ENCODE measurements at places on chromosomes 3 and 15.
A peak's percentile ranks its signal among the peaks of the same experiment; 100 is the strongest.

DNA sequence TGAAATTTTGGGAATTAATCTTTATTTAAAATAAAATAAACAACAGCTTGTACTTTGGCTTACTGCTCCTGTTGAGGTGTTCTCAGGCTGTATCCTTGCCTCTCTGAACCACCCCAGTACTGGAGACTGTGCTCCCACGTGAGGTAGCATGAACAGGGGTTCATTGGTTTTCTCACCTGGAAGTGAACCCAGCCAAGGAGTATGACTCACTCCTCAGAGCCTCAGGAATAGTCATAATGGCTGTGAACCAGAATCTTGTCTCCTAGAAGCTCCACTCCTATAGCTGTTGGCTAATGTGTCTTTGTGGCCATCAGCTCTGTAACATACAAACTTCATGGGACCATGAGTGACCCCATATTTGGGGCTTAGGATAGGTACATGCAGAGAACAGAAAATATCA is 122.5 kb upstream of the ST8SIA2 start:
- no peak for DNase-seq
- no peak overlapping the region for H3K4me3 ChIP-seq
- H3K27me3 ChIP-seq: no peaks in the 10 kb centered on the region

DNA sequence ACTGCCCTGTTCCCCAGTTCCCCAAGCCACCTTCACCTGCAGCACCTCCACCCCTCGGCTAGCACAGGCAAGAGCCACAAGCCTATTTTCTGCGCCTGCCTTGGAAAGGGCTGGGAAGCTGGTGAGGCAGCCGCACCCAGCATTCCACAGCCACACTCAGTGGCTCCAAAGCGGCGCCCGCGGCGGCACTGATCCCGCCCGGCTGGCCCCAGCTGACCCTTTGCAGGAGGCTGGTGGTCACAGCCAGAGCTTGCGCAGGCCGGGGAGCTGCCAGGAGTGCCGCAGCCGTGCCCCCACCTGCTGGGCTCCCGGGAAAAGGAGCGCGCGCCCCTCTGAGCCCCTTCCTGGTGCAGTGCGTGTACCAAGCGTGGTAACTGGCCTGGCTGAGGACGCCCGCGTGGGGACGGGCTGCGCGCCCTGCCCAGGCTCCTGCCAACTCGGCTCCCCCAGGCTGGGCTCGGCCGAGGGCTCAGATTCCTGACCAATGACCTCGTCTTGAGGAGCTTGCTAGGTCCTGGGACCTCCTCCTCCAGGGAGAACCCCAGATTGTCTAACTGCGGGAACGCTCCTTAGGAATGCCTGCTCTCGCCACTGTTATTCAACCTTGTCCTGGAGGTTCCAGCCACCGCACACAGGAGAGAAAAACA is 13.3 kb downstream of the GRAMD2A start:
- no peaks in the 10 kb centered on the region for H3K36me3 ChIP-seq
- peaks cover 3% of the 10 kb centered on the region for H3K27me3 ChIP-seq
- H3K4me3 ChIP-seq: peak overlapping the region; percentile 17
- H3K4me1 ChIP-seq: no peaks in the 10 kb centered on the region

GRCh38 chr3:159923956-159924355 is 64.7 kb upstream of the IL12A start:
- no peak overlapping the region for H3K27ac ChIP-seq
- no peaks in the 10 kb centered on the region for H3K27me3 ChIP-seq
- H3K4me3 ChIP-seq: no peak overlapping the region
- H3K4me1 ChIP-seq: no peaks in the 10 kb centered on the region
- no peak for DNase-seq
- no peaks in the 10 kb centered on the region for H3K36me3 ChIP-seq

DNA sequence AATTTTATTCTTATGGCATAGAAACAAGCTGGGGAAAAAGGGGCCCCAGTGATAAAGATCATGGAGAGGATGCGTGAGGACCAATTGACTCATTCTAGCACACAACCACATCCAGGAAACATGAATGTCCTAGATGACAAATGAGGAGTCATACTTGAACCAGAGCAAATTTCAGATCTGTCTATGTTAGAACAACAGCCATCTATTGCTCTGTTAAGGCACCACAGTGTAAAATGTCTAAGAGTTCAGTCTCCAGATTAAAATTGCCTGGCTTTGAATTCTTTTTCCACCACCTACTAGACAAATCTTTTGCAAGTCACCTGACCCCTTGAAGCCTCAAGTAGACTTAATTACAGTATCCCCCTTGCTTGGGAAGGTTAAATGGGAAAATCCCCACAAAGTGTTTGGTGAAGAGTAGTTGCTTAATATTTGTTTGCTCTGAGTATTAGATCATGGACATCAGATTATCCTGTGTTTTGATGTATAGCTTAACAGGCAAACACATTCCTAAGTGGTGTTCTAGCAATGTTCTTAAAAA is 258.7 kb upstream of the TGFBR2 start:
- H3K36me3 ChIP-seq: no peaks in the 10 kb centered on the region

DNA sequence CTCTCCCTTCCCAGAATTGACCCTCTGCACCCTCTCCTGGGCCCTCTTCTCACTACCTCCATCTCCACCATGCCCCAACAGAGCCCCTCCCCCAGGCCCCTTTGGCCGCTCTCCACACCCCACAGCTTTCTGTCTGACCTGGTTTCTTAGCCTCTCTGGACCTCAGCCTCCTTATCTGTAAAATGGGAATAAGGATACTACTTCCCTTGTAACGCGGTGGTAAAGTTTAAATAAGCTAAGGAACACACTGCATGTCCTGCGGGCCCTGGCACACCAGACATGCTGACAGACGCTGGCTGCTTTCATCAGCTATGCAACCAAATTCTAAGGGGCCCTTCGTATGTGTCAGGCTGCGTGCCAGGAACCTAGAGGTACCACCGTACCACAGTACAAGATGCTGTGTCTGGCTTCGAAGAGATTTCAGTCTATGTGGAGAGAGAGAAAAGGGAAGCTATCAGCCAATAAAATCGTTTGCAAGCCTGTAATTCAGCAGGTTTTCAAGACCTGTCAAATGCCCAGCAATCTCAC is 777 bp upstream of the SLC51A start:
- H3K36me3 ChIP-seq: no peaks in the 10 kb centered on the region
- H3K27me3 ChIP-seq: no peaks in the 10 kb centered on the region
- H3K27ac ChIP-seq: no peak overlapping the region
- H3K4me1 ChIP-seq: peaks cover 7% of the 10 kb centered on the region

DNA sequence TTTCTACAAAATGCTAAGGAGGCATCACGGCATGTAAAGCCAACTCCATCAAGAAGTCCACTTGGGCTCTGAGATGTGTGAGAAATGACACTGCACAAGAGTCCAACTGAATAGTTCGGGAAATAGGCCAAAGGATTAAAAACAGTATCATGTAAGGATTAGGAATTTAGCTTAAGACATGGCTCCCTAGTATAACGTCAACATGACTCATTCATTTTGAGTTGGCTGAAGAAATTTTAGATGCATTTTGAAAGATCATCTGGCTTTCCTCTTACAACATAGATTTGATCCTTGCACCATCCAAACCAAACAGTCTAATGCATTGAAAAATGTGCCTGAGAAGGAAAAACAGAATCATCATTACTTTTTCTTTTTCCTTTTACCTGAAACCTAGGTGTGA is 109.3 kb upstream of the MME start:
- no peak overlapping the region for H3K27ac ChIP-seq
- no peaks in the 10 kb centered on the region for H3K36me3 ChIP-seq
- no peaks in the 10 kb centered on the region for H3K4me1 ChIP-seq
- H3K4me3 ChIP-seq: no peak overlapping the region
- DNase-seq: no peak
- H3K27me3 ChIP-seq: no peaks in the 10 kb centered on the region

- no peak for DNase-seq
- H3K4me1 ChIP-seq: peaks cover 3% of the 10 kb centered on the region
- no peaks in the 10 kb centered on the region for H3K27me3 ChIP-seq
- no peak overlapping the region for H3K4me3 ChIP-seq
These were observed 132.3 kb downstream of the NTRK3 start for GRCh38 chr15:88124199-88124598.

Measured in iPS DF 6.9 (cell line).